ENCODE measurements at places on chromosomes 1 and 21.
A peak's percentile ranks its signal among the peaks of the same experiment; 100 is the strongest.

DNA sequence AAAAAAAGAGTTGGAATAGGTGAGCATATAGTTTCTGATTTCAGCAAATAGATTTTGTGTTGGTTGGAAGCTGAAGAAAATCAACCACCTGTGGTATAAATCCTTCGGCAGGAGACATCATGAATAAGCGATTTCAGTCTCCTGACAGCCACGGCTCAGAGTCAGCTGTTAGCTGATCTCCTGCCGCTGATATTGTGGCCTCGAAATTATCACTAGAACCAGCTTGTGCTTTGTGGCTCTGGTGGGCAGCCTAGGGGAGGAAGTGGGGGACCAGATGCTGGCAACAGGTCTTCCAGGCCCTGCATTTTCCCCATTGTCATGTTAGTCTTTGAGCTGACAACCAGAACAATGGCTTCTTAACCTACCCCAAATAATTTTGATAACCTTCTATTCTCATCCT is 842 bp upstream of the GCSAML start:
- DNase-seq = no peak

DNA sequence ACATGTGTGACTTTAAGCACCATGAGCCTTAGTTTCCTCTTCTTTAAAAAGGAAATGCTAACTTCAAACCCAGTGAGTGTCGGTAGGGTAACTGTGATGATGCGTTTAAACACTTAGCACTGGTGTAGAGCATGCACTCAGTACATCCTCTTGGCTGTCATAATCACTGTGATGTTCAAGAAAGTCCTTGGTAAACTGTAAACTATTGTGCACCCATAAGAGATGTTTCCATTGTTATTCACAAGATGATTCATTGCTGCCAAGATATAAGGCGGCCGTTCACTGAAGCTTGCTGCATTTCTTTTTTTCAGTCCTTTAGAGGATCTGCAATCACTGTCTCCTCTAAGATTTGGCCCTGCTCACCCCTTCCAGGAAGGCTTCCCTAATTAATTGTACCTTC is 61.8 kb upstream of the DAB1 start:
- no peak for DNase-seq

GRCh38 chr1:25933479-25934365 is 27.5 kb upstream of the STMN1 start:
- no peak for DNase-seq

DNA sequence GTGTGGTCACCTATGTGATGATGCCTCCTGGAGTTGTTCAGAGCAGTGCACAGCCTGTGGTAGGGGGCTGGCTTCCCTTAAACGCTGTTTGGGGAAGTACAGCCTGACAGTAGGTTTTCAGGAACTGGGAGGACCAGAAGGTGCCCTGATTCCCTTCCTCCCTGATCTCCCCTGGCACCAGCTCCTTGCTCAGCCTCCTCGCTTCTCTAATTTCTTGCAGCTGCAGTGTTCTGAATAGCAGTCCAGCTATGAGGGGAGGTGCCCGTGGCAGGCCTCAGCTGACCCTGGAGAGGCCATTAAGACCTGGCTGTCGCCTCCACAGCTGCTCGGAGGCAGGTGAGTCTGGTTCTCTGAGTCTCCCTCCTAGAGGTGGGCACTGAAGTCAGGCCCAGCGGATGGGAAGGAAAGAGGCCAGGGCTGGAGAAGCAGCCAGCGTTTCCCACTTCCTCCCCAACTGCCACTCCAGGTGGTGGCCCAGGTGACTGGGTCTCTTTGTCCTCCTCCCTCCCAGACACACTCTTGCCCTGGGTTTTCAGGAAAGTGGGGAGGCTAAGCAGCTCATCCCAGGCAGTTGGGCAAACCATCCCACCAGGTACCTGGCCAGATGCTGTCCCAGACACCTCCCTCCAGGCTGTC is 52.0 kb upstream of the RPL11 start:
- DNase-seq = no peak

DNA sequence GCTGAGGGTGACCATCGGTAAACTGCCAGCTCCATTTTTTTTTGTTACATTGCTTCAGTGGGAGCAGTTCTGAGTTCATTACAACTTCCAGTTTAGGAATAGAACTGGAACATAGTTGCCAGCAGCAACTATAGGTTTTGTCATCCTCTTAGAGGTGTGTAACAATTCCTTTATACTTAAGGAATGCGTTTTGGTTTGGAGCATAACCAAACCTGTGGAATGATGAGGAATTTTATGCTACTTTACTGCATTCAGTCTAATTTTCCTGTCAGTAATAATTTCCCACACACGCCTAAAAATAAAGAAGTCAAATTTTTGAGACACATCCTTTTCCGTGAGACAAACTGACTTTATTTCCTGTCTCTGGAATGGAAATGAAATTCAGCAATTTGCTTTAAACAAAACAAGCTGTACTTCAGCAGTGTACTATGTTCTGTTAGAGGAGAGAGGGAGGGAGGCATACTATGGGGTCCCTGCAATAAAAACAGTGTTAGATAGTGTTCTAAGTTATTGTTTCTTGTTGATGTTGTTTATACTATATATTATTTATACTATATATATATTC is 4.8 kb upstream of the AMPD1 start:
- DNase-seq = no peak

DNA sequence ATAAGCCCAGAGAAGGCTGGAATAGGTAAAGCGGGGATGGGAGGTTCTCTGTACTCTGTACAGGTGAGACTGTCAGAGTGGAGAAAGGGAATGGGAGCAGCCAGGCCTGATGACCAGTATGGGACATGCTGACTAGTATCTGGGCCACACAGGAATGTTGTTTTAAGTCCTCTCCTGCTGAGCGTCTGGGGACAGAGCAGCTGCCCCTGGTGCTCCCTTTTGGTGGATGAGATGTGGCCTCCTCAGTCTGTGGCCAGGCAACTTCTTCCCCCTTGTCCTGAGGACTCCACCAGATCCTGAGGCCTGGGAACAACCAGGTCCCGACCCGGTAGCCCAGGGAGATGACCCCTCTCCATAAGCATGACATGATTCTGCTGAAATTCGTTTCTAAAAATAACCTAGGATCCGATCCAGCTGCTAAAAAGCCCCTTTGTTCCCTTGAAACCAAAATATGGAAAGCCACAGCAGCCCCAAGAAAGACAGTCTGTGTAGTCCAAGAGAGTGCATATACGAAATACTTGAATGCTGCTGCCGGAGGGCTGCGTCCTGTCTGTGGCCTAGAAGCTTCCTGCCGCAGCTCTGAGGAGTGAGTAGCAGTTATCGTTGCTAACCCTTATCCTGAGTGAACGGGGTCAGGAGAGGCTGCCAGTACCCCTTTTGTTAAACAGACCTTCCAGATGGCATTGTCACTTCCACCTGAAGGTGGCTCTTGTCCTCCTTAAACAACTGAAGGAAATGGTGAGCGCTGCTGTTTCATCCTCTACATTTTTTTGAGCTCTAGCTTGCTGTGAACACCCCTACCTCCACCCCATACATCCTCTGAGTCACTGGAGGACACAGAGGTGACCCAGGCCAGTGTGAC is 47.1 kb downstream of the ATP2B4 start:
- peak; percentile 74 for DNase-seq

- no peak for DNase-seq
Observed at GRCh38 chr1:6257541-6258069, 3.3 kb downstream of the GPR153 start.

- peak; percentile 50 for DNase-seq
Observed at GRCh38 chr1:202154766-202155477, 5.5 kb downstream of the PTPN7 start.

DNA sequence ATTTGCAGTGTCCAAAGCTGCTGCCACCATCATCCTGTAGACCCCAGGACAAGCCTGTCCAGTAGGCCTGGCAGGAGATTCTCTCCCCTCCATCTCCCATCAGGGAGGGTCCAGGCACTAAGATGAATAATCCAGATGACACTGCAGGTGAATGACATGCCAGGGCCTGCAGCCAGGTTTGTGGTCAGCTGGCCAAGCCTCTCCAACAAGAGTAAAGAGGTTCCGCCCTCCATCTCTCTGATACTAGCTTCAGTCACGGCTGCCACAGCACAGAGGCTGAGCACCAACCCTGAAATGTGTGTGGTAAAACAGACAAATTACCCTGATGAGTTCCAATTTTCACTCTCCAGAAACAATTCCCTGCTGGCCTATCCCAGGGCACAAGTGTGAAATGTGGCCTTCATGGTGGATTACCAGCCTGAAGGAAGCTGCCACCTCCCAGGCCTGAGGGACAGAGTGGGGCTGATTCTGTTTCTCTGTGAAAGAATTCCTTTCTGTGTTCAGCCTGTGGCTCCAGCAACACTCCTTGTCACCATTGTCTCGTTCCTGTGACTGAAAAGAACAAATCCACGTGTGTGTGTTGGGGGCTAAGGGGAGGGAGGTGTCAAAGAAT is 19.9 kb upstream of the LHX4 start:
- no peak for DNase-seq

- DNase-seq = no peak
Observed at GRCh38 chr1:26739329-26739914, 43.6 kb downstream of the ARID1A start.

- DNase-seq = no peak
Observed at GRCh38 chr1:154533952-154534844, 24.3 kb downstream of the UBE2Q1 start.

- DNase-seq = no peak
Observed at GRCh38 chr1:62433861-62434617, 2.8 kb upstream of the USP1 start.

DNA sequence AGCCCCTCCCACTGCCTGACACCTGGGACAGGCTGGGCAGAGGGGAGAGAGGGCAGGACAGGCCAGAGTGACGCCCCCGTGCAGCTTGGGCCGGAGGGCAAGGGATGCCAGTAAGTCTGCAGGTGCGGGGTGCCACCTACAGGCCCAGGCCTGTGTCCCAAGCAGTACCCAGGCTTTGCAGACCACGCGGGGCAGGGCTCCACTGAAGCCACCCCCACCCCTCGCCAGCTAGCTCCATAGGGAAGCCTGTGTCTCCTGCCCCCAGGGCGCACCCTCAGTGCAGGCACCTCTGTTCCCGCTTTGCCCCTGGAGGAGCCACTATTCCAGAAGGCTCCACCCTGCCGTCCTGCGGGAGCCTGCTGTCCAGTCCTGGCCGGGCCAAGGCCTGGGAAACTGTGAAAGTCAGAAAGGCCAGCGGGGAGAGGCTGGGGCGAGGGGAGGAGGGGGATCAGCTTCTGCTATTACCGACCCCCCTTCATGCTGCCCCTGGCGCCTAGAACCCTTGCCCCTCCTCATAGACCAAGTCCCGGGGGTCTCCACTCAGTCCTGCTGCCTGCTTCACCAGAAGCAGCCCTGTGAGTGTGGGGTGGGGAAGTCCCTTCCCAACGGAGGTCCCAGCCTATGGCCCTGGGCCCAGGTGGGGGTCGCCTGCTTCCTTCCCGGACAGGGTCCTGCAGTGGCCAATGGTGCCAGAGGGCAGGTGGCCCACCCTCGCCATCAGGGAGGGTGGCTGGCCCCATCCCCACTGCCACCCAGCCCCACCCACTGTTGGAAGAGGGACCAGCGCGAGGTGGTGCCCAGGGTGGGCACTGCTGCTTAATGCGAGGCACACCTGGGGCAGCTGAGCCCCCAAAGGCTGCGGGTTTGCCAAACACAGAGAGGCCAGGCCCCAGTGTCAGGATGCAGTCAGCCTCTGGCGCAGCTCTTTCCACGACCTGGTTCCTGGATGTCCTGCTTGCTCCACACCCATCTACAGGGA is 54.4 kb downstream of the KCNAB2 start:
- no peak for DNase-seq

DNA sequence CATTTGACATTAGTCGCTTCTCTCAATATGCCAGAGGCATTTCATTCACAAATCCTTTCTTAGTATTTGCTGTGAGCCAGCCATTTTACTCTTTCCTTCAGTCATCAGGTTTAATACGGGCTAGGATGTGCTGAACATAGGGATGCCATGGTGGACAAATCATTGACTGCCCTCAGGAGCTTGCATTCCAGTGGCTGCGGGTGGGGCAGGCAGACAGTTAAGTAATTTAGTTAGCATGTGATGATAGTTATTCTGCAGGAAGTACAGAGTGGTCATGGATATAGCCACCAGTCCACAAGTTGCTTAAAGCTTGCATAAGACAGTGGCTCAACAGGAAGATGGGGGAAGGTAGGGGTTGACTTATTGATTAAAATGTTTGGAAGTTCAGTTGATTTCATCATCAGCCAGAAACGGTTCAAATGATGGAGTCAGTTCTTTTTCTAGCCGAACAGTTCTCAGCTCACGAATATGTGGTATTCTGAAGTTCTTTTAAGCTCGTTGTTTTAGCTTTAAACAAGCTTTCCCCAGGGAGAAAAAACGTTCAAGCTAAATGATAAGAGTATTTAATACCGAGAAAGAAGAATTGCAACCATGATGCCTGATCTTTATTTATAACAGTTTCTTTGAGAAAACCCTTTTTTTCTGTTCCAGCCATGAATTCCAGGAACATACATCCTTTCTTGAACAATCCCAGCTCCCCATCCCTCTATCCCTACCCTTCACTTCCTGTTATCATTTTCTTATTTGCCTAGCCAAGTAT is 1.4 kb downstream of the SLC22A15 start:
- DNase-seq = no peak

GRCh38 chr1:48109390-48110013 is 112.3 kb upstream of the TRABD2B start:
- DNase-seq = no peak

DNA sequence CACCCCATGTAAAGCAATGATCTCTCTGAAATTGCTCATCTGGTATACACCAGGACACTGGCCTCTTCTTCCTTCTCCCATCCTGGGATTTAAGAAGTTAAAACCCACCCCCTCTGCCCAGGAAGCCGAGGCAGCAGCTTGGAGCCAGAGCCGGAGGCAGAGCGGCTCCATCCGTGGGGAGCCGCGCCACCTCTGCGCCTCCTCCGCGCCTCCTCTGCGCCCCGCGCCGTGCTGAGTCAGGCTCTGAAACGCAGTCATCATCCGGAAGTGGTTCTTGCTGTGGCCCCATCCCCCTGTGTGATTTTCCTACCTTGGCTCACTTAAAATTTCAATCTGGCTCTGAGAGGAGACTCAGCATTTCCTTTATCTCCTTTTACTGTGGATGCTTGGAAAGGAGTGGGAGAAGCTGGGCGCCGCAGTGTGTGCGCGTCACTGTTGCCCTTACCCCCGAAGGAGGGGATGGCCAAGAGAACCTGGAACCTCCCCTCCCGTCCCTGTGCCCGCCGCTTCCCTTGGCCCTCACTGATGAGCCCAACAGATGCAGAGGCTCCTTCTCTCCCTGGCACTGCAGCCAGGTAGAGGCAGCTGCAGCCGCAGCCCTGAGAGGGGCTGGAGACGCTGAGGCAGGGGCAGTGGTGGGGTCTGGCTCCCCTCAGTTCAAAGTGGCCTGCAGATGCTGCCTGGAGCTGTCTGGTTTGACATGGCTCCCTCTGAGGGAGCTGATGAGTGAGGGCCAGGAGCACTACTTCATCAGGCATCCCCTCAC is 15.3 kb upstream of the NPHP4 start:
- DNase-seq = no peak

DNA sequence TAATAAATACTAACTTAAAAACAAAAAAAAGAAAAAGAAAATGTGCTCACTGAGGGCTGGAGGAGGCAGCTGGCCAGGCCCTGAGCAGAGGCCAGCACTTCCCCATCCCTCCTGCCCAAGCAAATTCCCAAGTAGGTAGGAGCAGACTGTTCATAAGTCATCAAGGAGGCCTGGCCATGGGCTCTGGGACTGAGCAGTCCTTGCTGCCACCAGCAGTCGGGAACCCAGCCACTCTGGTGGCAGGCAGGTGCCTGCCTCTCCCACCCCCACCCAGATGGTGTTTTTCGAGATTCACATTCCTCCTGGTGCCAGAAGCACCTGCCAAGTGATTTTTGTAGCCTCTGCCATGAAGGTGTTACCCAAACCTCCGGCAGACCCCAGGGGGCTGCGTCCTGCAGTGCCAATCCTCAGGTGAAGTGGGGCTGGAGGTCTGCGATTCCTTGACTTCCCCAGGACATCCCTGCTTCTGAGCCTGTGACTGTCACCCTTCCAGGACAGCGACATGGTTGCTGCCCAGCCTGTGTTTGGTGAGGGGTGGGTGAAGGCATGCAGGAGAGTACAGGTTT is 204.2 kb upstream of the TMEM51 start:
- no peak for DNase-seq

- no peak for DNase-seq
Observed at GRCh38 chr1:230550428-230550827, 91.9 kb upstream of the COG2 start.

Data from activated gamma-delta T cell treated with Interleukin-2 at 50 U/mL for 16 hours (primary cell).